ENCODE measurements at places on chromosomes 5 and 9.
A peak's percentile ranks its signal among the peaks of the same experiment; 100 is the strongest.

GRCh38 chr5:150272531-150272930, 17.0 kb downstream of the CAMK2A start:
- no peak for DNase-seq

- peak; percentile 75 for DNase-seq
Measured at GRCh38 chr9:136485049-136486045, 2.5 kb upstream of the SEC16A start.

- DNase-seq = no peak
Measured at GRCh38 chr9:132991351-132992300, 13.1 kb downstream of the GFI1B start.

GRCh38 chr9:4235871-4236804, 63.7 kb downstream of the GLIS3 start:
- no peak for DNase-seq

- no peak for DNase-seq
Measured at GRCh38 chr9:38708759-38709158, 11.2 kb downstream of the FAM240B start.

DNA sequence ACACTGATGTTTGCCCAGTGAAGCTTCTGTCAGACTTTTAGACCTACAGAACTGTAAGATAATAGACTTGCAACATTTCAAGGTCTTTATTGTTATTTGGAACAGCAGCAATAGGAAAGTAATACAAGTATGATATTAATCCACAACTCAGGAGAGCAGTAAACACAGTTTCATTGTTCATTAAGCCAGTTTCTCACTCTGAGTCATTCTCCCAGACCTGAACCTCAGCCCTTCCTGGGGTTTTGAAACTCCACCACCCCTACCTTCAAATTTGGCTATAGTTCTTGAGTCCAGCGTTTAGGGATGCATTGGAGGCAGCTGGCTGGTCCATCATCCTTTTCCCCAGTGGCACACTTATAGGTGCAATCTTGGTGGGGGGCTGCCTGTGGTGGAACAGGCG, 203.2 kb downstream of the RAB3C start:
- no peak for DNase-seq

DNA sequence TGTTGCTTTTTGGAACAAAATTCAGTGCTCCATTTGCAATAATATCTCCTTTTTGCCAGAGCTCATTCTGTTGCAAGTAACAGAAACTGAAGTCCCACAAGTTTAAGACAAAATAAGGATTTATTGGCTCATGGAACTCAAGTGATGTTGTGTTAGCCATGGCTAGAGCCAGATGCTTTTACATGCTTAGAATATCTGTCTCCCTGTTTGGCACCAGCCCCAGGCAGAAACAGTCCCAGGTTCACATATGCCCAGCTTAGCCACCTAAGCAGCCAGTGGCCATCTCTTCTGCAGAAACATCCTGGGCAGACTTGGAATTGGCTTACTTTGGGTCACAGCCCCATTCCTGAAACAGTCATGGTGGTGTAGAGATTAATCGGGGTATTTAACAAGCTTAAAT, 540.9 kb upstream of the SGCD start:
- DNase-seq = no peak

Data from anterior cingulate cortex (tissue), 58 donors.